ENCODE measurements at places on chromosomes 6 and 20.

DNA sequence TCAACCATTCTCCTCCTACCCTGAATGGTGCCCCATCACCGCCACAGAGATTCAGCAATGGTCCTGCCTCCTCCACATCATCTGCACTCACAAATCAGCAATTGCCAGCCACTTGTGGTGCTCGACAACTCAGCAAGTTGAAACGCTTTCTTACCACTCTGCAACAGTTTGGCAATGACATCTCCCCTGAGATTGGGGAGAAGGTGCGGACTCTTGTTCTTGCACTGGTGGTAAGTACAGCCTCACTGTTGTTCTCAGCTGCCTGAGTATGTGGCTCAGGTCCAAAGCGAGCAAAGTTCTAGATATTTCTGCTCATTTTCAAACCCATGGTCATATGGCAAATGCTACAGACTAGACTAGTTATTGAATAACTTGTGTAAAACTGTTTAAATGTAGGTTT, 51.0 kb upstream of the C20orf144 start:
- DNase-seq, result no peak

DNA sequence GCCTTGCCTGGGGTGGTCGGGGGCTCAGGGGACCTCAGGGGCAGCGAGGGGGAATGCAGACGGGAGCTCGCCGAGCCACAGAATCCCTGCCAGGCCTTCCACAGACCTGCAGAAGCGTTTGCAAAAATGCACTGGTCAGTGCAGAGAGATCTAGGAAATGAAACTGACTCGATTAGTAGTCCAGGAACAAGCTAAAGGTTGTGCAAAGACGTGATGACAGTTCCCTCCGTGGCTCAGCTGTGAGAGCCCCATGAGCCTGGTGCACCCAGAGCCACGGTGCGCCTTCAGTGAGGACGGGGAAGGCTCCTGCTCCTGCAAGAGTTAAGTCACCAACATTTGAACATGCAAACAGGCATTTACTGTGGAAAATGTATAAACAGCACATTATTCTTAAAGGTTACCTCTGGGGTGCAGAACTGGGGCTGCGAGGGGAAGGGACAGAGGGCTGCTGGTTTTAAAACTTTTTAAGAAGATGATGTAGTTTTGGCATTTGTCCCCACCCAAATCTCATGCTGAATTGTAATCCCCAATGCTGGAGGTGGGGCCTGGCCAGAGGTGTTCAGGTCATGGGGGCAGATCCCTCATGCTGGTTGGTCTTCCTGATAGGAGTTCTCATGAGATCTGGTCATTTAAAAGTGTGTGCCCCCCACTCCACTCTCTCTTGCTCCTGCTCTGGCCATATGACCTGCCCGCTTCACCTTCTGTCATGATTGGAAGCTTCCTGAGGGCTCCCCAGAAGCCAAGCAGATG, 147.3 kb downstream of the DLL1 start:
- DNase-seq, result no peak

DNA sequence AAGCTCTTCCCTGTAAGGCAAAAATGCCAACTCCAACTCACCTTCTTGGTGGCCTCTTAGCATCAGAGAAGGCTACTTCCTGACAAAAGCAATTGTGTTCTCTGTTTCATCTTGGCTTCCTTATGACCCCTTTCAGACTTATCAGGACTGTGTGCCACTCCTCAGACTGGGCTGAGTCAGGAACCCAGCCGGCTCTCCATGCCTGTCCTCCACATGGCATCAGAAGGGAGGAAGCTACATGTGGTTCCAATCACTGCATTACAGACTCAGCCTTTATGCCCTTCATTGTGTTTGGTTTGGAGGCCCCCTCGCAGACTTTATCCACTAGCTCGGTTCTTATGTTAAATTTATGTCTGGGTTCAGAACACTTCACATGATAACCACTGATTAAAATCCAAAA, 142.5 kb downstream of the SLC24A3 start:
- no peak for DNase-seq

DNA sequence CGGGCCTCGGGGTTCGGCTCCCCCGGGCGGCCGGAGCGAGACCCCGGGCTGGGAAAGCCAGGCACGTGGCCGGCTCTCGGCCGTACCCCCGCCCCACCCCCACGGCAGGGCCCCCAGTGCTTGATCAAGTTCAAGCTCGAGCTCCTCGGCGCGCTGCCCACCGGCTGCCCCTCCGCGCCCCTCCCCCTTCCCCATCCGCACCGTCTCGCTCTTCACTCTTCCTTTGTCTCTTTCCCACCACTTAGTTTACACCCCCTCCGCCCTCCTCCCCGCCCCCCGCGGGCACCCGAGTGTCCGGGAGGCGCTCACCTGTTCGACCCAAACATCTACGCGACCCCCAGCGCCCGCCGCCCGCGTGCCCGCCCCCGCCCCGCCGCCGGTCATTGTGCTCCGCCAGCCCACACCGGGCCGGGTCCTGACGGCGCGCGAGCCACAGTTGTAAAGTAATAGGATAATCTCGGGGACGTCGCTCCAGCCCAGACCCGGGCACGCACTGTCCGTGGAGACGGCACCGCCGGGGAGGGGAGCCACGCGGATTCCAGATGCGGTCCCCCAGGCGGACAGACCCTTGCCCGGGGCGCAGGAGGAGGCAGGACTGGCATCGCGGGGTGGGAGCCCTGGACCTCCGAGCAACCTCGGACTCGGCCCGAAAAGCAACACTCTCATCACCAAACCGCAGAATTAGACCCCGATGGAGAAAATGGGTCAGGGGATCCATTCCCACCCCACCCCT, 100.7 kb downstream of the NOL4L start:
- DNase-seq, result no peak

- DNase-seq, result no peak
Measured at GRCh38 chr6:6590530-6590929, 2.0 kb downstream of the LY86 start.

GRCh38 chr20:16553101-16553500, 20.1 kb downstream of the KIF16B start:
- DNase-seq, result no peak

DNA sequence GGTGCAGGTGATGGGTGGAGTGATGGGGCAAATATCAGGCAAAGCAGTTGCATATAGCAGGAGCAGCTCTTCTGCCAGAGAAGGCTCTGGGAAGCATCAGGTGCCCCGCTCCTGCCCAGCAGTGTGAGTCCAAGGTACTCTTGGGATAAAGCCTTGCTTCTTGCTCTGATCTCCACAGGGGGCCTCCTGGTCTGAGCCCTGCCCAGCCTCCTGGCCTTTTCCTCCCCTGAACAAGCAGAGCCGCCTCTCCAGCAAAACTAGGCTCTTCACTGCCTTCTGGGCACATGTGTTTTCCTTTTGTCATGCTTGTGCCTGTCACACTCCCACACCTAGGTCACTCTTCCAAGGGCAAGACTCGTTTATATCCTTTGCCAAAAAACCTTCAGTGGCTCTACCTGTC, 34.3 kb downstream of the SIRPA start:
- DNase-seq, result no peak

DNA sequence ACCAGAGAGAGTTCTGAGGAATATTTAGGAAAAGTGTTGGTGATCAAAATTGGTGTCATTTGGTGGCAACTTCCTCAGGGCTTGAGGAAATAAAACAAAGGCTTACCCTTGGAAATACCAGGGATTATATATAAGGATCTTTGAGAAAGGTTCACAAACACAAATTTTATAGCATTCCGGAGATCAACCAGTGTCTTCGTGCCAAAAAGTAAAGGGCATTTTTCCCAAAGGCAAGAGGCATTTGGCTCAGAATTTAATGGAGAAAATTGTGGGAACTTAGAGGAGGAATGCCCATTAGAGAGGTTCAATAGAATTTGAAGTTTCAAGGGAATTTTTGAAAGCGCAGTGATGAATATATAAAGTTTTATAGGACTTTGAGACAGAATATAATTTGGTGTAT, 179.5 kb downstream of the FUT9 start:
- DNase-seq, result no peak

GRCh38 chr6:10837622-10837994, 731 bp downstream of the MAK start:
- DNase-seq, result no peak

All from HCT116 (cell line).